GM23338 (cell line): ENCODE measurements at places on chromosomes 11 and 22. TPM values are rescaled to one million over a fixed set of nuclear protein-coding genes. Genes with fewer than 3 reads are reported as not detected.

DNA sequence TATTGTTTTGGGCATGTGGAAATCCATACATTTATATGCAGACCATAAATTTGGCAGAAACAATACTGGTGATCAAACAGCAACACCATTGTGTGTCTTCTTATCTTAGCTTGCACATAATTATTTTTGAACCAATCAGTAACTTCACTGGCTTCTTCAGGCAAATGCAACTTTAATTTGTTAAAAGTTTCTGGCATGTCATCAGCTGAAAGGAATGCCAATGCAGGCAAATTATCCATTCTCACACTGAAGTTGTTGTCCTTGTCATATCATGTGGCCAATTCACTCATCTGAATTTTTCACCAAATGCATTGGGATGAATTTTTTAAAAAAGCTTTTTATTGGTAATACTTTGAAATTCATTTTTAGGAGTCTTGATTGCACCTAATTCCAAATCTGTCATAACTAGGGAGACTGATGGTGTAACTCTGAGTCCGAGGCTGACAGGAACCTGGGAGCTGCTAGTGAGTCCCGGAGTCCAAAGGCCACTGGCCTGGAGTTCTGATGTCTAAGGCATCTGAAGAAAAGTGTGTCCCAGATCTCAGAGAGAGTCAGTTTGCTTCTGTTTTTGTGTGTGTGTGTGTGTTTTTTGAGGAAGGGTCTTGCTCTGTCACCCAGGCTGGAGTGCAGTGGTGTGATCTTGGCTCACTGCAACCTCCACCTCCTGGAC, 17.4 kb upstream of the OR10V1 start:
- no peak for DNase-seq

DNA sequence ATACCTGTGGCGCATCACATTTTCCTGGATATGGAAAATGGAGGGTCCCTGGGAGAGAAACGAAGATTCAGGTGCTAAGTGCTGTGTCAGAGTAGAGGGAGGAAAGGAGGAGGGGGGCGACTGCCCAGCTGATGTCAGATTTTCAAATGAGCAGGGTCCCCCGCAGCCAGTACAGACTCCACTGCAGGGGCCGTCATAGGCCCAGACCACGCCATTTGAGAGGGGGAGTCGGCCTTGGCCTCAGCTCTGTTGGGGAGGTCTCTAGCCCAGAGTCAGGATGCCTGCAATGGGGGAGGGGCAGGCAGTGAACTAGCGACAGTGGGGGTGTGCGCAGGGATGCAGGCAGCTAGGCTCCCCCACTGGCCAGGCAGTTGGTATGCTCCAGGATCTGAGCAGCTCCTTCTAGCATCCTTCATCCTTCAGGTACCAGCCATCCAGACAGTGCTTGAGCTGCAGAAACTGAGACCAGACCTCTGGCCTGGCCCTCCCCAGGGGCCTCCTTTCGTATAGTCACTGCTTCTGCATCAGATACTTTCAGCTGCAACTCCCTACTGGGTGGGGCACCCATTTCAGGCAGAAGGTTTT, at the start of the genes BSCL2 and GNG3:
BSCL2 (minus strand) TSS at position 148 of the 585 bp plus-strand sequence. CDS start 229 bp downstream, outside the sequence.
GNG3 (plus strand) TSS at position 400 of the 585 bp plus-strand sequence. CDS start 620 bp downstream, outside the sequence.
- peak; percentile 99 for DNase-seq

Gene TMEM25
- total RNA-seq, result 17.7 and 25.4 TPM in 2 replicates

Gene ACRV1
- total RNA-seq, result not detected in 2 replicates

Gene FOLR2
- total RNA-seq, result not detected in 2 replicates

- peak; percentile 51 for DNase-seq
Measured at GRCh38 chr22:39594411-39594810, 23.9 kb downstream of the CACNA1I start.

Gene DCPS
- 26.8 and 28.5 TPM in 2 replicates for total RNA-seq

- no peak for DNase-seq
Measured at GRCh38 chr11:64058494-64058893, 22.8 kb downstream of the FLRT1 start.

Gene BATF2
- total RNA-seq, result 0.58 and 1.6 TPM in 2 replicates

Gene PATE2
- total RNA-seq, result not detected in 2 replicates

DNA sequence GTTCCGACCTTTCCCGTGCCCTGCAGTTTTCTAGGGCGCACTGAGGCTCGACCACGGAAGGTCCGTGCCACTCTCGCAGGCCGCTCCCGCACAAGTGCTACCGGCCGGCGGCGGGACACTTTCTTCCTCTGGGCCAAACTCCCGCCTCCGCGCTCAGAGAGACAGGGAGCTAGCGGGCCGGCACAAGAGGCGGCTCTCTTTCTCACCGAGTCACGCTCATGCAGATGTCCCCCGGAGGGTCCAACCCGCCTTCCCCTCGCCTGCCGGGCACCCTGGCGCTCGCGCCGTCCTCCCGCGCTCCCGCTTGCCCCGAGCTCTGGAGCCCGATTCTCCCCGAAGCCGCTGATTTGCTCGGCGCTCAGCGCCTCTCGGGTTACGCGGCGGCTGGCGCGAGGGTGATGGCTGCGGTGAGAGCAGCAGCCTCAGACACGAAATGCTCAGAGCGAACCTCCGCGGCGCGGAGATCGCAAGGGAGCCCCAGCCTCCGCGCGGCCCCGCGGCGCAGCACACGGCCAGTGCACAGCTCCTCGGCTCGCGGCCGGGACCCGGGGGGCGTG, 1.0 kb downstream of the LMO1 start:
- DNase-seq, result peak; percentile 83

- no peak for DNase-seq
Measured at GRCh38 chr11:57681168-57681567, 13.3 kb downstream of the ZDHHC5 start.

- DNase-seq, result peak; percentile 73
Measured at GRCh38 chr11:60970369-60970774, 1.1 kb upstream of the CD6 start.

GRCh38 chr11:118129471-118130172, 23.0 kb downstream of the SCN4B start:
- no peak for DNase-seq

DNA sequence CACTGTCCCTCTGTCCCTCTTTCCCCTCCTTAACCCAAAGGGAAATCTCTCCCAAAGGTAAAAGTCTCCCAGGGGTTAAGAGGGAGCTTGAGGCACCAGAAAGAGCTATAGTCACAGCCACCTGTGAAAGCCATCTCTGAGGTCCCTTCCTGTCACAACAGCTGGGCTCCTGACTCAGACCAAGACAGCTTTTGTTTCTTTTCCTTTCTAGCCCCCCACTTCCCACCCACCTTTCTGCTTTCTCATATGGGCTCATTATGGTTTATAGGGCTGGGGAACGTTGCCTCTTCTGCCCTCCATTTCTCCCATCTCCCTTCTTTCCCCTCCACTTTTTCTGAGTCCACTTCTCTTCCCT, 19.1 kb downstream of the MIF start:
- no peak for DNase-seq

DNA sequence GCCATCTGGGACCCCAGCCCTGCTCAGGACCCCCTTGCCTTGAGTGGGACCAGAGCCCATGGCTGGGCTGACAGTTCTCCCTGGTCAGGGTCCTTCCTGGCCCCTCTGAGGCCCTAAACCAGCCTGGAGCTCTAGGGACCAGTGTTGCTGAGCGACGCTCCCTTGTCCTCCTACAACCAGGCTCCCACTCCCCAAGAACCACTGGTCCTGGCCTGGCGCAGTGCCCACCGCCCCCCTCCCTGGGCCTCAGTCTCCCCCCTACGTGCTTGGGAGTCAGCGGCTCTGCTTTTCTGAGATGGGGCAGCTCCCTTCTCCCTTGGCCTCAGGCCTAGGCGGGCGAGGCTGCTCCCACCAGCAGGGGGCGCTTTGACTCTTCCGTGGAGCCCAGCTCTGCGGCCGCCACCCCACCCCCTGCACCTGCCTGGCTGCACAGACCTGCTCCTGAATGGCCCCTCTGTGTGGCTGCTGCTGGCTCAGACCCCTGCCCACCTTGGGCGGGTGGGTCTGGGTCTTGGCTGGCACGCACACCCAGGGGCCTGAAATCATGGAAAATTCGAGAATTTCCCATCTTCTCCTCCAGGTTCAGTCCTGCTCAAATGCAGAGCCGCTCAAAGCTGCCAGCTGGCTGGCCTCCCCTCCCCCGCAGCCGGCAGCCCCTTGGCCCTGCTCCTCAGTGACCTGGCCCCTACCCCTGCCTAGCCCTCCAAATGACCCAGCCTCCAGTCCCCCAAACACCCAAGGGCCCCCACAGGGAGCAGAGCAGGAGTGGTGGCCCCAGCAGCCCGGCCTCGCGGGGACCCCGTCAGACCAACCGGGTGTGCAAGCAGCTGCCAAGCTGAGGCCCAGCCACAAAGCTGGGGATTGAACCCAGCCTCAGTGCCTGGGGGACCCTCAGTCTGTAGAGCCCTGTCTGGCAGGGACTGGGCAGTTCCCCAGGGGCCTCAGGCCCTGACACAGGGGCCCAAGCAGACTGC, 9.1 kb downstream of the PRR33 start:
- peak; percentile 90 for DNase-seq

GRCh38 chr11:6303661-6304060, 16.6 kb downstream of the CAVIN3 start:
- DNase-seq, result peak; percentile 67

DNA sequence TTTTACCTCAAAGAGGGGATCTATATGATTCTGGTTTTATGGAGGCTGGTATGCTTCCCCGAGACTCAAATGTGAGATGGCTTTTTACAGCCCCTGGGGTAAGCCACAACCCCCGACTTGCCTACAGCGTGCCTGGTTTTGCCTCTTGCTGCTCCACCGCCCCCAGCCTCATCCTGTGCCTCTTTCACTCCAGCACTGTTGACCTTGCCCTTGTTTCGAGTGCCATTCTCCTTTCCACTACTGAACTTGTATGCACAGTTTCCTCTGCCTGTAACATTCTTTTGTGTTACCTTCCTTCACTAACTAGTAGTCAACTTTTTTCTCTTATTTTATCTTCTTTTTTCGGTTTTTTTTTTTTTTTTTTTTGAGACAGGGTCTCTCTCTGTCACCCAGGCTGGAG, 219.0 kb upstream of the ZBED5 start:
- no peak for DNase-seq

Gene ANGPTL5
- not detected in 2 replicates for total RNA-seq

- no peak for DNase-seq
Measured at GRCh38 chr11:71165771-71166170, 86.6 kb downstream of the SHANK2 start.

DNA sequence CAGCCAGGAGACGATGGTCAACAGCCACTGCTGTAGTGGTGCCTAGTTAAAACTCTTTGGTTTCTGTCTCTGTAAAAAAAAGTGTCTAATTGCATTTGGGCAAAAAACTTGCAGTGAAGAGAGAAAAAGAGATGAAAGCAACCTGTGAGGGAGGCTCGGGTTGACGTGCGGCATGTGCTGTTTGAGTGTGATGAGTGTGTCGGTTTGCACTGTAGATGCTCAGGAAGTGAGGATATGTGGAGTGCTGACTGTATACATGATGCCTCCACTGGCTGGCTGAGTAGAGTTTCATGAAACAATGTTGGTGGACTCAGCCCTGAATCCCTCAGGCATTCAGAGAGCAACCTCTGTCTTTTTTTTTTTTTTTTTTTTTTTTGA, 4.3 kb upstream of the DGCR6L start:
- DNase-seq, result no peak

DNA sequence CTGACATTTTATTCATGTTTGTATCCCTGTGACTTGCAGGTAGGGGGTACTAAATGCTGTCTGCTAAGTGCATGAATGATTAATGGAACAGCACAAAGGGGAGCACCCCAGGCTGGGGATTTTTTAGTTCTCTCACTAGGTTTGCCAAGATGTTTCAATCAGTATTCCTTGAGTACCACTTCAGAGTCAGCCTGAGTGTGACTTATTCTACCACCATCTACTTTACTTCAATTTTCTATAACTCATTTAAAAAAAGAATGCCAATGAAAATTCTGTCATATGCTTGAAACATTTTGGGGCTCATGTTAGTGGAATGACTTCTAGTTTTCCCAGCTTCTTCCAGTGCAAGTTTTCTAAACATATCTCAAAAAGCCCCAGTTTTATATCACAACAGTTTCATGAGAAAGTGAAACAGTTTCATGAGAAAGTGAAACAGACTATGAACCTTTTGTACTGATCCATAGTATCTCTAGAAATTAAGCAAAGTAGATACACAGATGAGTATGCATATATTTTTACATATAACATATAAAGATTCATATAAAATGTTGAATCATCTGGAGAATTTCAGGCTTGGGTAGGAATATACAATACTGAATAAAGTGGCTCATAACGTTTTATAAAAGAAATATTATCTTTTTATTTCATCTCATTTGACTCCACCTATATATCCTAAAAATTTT, 252.4 kb downstream of the GRM5 start:
- DNase-seq, result peak; percentile 22

- peak; percentile 99 for DNase-seq
Measured at GRCh38 chr11:12864316-12865156, 144.6 kb upstream of the RASSF10 start.

DNA sequence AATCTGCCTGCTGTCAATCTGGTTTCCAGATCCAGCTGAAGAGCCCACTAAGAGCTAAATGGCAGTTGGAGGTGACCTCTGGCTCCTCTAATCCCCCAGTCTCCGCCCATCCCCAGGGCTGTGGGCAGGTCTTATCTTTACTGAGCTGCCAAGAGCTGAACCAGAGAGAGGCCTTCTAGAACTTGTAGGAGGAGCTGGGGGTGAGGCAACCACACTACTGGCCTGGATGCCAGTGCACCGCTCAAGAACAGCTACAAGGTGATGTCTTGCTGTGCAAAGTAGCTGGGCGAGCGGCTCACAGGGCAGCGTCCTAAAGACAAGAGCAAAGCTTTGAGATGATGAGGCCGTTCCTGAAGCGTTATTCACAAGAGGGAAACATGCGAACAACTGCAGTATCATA, 374.6 kb downstream of the CTTN start:
- peak; percentile 37 for DNase-seq

GRCh38 chr11:111870522-111870885, 877 bp downstream of the ALG9 start:
- DNase-seq, result no peak

Gene E2F8
- total RNA-seq, result 6.3 and 10.6 TPM in 2 replicates

- no peak for DNase-seq
Measured at GRCh38 chr11:2202071-2202899, 30.7 kb upstream of the TH start.

- no peak for DNase-seq
Measured at GRCh38 chr11:12569499-12570425, 104.5 kb upstream of the TEAD1 start.

GRCh38 chr11:10395166-10395897, 59.7 kb upstream of the AMPD3 start:
- no peak for DNase-seq

DNA sequence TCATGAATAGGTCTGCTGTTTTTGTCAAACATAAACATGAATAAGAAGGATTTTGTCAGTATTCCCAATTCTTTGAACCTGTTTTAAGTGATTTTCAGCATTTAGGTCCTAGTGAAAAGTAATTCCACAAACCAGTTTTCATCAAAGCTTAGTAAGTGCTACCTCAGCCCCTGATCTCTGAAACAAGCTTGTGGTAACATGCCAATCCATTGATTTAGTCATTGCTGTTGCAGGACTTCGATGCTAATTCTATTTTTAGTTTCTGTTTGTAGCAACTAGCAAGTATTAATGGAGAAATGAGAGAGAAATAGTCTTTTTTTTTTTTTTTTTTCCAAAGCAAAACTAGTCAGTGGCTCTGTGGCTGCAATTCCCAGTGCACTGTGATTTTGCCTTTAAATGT, 91.4 kb downstream of the JRKL start:
- no peak for DNase-seq

Gene ANKK1
- total RNA-seq, result 0.14 TPM in 1 of 2 replicates, not detected in the other

Gene DUSP8
- 1.1 and 3.3 TPM in 2 replicates for total RNA-seq

Gene SHISAL1
- 3.4 and 4.3 TPM in 2 replicates for total RNA-seq

GRCh38 chr11:61959678-61960077, 7.8 kb downstream of the FTH1 start:
- no peak for DNase-seq

GRCh38 chr11:97409141-97409540, 1019.3 kb downstream of the JRKL start:
- DNase-seq, result no peak
